Hematopoietic multipotent progenitor cell treated with erythropoietin and hydrocortisone succinate and interleukin-3 and kit ligand, for 6 days (in vitro differentiated cells): ENCODE measurements at places on chromosomes 5 and 9.

GRCh38 chr9:87069690-87070089 is 122.4 kb upstream of the GAS1 start:
- no peak for DNase-seq

GRCh38 chr5:124343451-124343867 is 403.0 kb downstream of the ZNF608 start:
- DNase-seq, result peak; percentile 78

GRCh38 chr5:159096243-159096923 is 3.3 kb downstream of the EBF1 start:
- DNase-seq, result no peak

- DNase-seq, result peak; percentile 28
These were observed 2.8 kb downstream of the CKS2 start for GRCh38 chr9:89313842-89314241.

DNA sequence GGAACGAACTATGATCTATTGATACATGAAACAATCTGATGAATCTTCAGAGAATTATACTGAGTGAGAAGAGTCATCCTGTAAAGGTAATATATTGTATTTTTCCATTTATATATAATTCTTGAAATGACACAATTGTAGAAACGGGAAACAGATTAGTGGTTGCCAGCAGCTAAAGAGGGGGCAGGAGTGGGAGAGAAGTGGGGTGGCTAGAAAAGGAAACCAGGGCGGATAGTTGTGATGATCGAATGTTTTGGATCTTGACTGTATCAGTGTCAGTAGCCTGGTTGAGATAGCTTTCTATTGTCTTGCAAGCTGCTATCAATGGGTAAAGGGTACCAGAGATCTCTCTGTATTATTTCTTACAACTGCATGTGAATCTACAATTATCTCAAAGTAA is 17.7 kb upstream of the RAPGEF1 start:
- no peak for DNase-seq

GRCh38 chr5:110356677-110357076 is 369.8 kb downstream of the TMEM232 start:
- DNase-seq, result no peak

DNA sequence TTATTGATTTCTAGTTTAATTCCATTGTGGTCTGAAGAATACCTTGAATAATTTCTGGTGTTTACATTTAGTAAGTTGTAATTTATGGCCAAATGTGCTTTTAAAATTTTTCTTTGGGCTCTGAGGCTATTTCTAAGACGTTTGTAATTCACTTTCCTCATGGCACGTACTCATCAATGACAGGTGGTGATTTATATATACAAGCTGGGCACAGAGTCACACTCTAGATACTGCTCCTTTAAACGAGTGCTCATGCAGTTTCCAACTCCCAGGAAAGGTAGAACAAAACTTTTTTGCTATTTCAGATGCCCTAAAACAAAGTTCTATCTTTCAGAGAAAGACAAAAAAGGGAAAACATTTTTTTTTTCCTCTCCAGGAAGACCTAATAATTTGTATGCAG is 146.9 kb downstream of the AUH start:
- no peak for DNase-seq

- no peak for DNase-seq
These were observed 7.5 kb downstream of the RASGRF2 start for GRCh38 chr5:80967500-80968181.

DNA sequence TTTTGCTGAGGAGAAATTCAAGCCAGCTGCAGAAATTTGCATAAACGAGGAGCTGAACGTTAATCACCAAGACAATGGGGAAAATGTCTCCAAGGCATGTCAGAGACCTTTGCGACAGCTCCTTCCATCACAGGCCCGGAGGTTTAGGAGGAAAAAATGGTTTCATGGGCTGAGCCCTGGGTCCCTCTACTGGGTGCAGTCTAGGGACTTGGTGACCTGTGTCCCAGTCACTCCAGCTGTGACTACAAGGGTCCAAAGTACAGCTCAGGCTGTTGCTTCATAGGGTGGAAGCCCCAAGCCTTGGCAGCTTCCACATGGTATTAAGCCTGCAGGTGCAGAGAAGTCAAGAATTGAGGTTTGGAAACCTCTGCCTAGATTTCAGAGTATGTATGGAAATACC is 207.5 kb downstream of the DENND1A start:
- DNase-seq, result no peak

GRCh38 chr5:28390341-28390740 is 1352.0 kb upstream of the CDH9 start:
- no peak for DNase-seq

DNA sequence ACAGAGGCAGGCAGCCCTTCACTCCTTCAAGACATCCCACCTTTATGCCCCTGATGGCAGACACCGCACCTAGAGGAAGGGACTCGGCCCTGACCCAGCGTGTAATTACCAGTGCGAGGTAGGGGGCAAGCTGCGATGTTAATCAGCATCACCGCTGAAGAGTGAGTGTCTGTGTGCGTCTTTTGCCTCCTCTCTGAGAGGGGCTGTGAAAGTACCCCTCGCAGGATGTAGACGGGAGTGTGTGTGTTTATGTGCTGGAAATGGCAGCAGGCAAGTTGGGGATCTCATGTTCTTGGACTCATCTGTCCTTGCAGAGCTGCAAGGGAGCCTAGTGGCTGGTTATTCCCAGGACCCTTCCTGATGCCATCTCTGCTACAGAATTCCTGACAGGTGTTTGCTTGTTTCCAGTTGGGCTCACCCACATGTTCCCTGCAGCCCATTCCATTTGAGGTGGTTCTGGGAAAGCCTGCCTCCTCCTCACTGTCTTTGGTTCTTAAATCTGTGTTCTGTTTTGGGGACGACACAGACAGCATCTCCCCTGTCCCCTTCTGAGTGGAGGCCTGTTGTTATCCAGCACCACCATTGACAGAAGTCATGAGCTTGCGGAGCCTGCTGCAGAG is 70.5 kb downstream of the ZNF618 start:
- DNase-seq, result no peak

DNA sequence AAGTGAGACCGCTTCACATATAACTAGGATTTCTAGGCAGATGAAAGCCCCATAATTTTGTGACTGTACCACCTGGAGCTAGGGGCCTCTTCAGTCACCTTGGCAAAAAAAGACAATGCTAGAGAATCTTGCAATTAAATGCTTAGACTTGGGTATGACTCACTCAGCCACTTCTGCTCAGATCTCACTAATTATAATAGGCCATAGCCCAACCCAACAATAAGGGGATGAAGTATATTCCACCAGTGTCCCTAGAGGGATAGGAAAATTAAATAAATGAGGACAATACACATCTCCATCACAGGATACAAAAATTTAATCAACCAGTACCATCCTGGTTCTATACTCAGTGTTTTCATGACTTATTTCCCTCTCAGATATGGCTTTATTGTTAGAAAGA is 1079.9 kb upstream of the C9orf72 start:
- no peak for DNase-seq

DNA sequence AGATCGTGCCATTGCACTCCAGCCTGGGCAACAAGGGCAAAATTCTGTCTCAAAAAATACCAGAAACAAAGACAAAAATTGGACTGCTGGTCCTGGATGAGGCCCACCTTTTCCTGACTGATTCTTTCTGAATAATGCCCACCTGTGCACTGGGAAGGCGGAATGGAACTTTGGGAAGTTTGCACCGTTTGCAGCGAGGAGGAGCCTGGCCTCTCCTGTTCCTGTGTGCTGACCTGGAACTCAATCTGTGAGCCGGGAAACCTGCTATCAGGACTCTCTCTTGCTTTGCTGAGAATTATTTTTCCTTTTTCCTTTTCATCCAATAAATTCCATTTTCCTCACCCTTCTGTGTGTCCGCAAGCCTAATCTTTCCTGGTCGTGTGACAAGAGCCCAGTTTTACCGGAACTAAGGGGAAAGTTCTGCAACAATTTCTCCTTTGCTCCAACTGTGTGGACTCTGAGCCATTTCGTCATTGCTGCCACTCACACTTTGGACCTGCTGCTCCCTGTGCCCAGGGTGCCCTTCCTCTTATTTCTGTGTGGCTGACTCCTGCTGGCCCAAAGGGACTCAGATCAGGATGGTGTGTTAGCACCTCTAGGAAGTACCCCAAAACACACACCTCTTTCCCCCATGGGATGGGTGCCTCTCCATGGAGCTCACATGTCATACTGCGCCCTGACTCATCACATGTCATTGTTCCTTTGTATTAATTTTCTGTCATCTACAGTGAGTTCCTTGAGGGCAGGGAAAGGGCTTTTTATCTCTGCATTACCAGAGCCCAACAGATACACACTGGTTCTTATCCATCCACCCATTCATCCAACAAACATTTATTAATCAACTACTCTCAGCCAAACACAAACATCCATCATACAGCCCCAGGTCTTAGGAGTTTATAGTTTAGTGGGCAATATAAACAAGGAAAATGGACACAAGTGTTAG is 4.7 kb upstream of the GLRX start:
- DNase-seq, result peak; percentile 91

DNA sequence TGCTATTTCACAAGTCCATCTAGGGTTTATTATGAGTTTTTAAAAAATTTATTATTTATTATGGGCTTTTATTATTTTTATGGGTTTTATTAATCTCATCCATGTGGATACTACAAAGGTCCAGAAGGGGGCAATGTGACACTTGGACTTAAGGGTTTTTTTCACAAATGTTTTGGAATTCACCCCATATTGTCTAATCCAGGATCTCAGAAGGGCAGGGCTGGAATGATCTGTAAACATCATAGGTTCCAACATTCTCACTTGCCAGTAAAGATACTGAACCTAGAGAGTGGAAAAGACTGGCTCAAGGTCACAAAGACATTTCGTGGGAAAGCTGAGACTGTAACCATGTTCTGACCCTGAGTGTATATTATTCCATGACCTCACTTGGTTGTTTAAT is 35.6 kb downstream of the NIM1K start:
- peak; percentile 79 for DNase-seq

GRCh38 chr9:99092643-99093491 is 12.0 kb upstream of the TGFBR1 start:
- peak; percentile 83 for DNase-seq

DNA sequence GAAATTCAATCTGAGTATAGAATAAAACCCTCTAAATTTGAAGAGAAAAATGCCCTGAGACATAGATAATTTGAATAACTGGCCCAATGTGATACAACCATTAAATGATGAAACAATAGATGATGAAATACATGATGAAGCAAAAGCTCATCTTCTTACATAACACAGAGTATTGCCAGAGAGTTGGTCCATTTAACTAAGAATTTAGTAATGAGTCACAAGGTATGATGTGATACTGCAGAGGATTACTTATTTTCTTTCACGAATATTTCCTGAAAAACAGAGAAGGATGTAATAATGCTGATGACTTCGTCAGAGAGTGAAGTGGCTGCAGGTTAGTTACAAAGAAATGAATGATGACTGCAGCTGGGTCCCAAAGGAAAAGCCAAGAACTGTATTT is 379.3 kb downstream of the CDH12 start:
- no peak for DNase-seq

DNA sequence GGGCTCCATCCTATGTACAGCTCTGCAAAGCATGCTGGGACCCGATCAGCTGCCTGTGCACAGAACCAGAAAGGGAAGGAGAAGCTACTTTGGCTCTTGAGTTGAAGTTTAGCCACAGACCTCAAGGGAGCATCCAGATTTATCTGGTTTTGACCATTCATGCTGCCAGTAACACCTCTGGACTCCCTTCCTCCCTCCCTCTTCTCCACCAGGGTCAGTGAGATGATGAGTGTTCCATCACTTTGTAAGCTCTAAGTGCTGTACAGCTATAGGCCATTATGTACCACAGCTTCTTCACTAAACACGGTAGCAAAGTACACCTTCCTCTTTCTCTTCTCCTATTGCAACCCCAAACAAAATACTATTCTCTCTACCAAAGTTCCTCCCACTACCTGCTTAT is 77.9 kb downstream of the GLIS3 start:
- DNase-seq, result no peak

- DNase-seq, result no peak
These were observed 151.8 kb upstream of the GPR151 start for GRCh38 chr5:146667633-146668272.

- no peak for DNase-seq
These were observed 8.9 kb upstream of the HSPA9 start for GRCh38 chr5:138583984-138584637.

- peak; percentile 49 for DNase-seq
These were observed 1.2 kb downstream of the RAPGEF6 start for GRCh38 chr5:131633830-131634229.

DNA sequence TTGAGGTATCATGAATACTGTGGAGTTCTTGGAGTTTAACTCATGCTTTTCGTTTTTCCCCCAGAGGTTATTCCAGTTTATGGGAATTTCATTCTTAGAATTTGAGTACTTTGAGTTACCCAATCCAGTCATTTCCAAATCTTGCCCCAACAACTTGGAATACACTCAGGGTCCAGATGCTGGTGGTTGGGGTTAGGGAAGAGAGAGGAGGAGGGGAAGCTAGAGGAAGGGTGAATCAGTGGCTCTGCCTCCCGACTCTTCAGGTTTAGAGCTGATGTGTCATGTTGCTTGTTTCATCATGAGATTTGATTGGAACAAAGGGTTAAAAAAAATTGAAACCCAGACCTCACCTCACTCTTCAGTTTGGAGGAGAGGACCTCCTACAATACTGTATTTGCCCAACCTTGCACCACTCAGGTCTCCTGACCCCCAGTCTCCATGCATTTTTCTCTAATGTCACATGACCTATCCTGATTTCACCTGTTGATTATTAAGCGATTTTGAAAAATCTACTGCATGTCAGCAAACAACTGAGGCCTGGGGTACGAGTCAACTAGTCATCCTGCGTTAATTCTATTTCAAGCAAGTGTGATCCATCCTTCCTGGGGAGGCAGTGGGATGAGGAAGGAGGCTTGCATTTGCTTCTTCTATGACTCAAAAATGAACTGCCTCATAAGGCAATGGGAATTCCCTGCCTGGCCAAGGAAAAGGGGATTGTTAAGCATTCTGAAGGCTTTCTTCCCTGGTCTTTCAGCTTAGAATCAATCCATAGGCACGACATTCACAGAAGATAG is 6.2 kb upstream of the SLC1A3 start:
- DNase-seq, result no peak

GRCh38 chr9:27977931-27978330 is 404.6 kb upstream of the C9orf72 start:
- no peak for DNase-seq

GRCh38 chr5:160097991-160098390 is 21.3 kb downstream of the PWWP2A start:
- no peak for DNase-seq

DNA sequence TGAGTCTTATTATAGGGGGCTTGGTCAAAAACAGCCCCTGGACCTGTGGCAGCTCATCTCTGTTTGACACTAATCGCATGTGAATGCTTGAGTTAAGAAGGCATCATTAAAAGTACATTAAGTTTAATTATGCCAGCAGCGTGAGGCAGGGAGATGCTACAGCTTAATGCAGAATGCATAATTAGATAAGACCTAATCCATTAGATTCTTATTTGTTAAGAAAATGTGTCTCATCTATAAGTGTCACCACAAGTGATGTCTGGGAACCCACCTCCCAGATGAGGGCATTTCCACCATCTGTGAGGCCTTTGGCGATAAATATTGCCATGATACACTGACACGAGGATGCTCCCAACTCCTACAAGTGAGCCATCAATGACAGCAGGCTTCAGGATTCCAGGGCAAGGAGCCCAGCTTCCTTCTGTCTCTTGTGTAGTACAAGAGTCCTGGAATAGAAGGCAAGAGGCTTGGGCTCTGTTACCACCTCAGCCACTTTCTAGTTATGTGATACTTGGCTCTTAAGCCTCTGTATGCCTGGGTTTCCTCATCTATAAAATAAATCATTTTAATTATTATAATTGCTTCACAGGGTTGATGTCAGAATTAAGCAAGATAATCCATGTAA is 202.7 kb downstream of the FAM114A2 start:
- no peak for DNase-seq

- no peak for DNase-seq
These were observed 71.8 kb downstream of the PRR16 start for GRCh38 chr5:120535900-120536299.

GRCh38 chr5:127515693-127516440 is 1.6 kb upstream of the PRRC1 start:
- DNase-seq, result no peak
